ENCODE measurements at places on chromosomes 1 and 21.

DNA sequence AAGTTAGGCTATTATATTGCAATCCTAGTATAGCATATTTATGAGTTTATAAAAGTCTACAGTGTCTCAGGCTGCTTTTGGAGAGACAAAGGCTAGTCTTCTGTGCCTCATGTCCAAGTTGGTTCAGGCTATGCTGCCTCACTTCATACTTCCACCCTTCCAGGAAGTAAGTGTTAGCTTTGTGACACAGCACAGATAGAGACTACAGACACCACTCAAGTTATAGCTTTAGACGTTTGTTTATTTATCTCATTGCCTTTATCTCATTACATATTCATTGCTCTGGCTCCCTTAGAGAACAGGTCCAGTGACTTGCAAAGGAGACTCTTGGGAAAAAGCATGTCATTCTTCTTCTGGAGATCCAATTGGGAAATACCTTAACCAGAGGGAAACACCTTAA, 22.6 kb upstream of the GBP4 start:
- DNase-seq = no peak

DNA sequence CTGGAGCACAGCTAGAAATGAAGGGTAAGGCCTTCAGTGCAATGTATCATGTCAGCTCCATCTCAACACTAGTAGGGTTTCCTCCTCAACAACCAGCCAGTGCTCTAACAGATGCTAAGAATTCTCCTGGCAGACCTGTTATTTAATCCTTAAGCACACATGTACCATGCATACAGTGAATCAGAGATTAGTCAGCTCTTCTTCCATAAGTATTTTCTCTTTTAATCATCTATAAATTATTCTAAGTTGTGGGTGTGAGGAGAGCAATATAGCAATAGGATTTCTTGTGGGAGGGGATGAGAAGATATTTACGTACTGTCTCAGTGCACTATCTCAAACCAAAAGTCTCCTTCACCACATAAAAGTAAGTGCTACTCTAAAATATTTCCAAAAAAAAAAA, 95.3 kb downstream of the COP1 start:
- DNase-seq = no peak

GRCh38 chr1:227938911-227939790, 8.6 kb downstream of the WNT9A start:
- DNase-seq = no peak

- DNase-seq = no peak
These were observed 766.5 kb upstream of the B3GALT2 start for GRCh38 chr1:193952778-193953374.

DNA sequence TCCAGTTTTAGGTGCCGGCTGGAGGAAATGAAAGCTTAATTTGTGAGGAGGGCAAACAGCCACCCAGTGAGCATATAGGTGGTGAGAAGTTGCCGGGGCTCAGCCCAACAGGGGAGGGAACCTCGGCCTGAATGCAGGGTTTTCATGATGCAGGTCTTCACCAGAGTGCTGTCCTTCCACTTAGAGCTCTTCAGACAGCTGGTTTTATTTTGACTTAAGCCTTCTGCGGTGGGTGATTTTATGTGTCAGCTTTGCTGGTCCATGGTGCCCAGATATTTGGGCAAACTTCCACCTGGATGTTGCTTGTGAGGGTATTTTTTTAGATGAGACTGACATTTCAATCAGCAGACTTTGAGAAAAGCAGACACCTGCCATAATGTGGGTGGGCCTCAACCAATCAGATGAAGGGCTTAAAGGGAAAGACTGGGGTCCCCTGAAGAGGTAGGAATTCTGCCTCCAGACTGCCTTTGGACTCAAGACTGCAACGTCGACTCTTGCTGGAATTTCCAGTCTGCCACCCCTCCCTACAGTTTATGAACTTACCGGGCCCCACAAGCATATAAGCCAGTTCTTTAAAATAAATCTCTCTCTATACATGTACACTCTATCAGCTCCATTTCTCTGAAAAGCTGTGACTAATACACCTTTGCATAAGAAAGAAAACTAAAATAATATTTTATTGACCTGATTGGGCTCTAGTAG, 72.8 kb downstream of the RHOU start:
- no peak for DNase-seq

- DNase-seq = no peak
These were observed 21.7 kb upstream of the ZBTB21 start for GRCh38 chr21:42031816-42032215.

GRCh38 chr1:183165456-183165855, 20.6 kb upstream of the LAMC2 start:
- DNase-seq = no peak

DNA sequence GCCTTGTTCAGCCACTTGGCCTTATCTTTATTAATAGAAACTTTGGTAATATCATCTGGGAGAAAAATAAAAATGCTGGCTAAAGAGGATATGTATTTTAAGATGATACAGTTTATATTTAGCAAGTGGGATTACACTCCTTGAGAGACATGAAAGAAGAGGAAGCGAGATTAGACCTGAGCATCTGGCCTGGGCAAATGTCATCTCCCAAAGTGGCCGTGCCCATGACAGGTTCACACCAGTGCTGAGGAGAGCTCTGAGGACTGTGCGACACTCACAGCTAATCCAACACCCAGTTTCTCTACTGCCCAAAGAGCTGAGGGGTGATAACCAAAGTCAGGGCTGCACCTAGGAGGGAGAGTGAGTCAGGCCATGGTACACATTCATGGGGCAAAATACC, 121.7 kb upstream of the DUSP10 start:
- DNase-seq = no peak

DNA sequence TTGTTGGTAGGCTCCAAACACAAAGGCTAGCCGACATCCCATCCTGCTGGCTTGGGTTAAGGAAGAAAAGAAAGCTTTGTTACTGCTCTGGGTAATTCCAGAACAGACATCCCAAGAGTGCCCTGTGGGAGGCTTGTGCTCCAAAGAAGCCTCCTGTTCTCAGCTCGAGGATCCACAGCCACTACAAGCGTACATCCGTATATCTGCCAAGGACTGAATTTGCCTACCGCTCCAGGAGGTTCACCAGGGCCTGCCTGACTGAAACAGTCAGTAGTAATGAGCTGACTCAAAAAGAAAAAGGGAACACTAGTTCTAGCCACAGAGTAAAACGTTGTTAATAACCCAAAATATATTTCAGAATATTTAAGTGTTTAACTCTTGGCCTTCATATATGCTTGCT, 24.8 kb upstream of the MUTYH start:
- no peak for DNase-seq

DNA sequence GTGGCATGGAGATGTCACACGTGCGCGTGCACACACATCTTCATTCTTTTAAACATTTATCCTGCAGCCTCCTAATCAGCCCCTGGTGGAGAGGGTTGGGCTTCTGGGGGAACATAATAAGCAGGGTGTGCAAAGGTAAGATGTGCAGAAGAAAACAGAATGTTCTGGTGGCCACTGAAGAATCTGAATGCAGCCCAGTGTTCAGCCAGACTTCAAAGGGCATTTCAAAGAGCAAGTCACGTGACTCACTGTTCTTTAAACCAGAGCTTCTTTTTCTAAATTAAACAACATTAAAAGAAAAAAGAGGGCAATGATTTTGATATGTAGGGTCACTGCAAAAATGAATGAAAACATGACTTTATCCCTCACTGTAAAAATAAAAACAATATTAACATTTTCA, 89.8 kb downstream of the ABCA4 start:
- DNase-seq = no peak

DNA sequence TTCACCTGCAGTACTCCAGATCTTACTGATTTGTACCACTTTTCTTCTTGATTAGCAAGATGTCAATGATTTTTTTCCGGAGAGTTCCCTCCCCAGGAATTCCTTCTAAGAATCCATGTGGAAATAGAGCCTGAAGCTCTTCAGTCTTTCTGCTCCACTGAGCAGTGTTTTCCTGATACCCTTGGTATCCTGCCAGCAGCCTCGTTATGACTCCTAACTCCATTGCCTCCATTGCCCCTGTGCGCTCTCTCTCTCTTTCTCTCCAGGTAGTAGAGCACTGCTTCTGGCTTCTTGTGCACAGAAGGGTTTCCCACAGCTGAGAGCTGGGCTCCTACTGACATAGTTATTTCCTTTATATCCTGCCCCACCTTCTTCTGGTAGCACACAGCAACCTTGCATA, 12.2 kb downstream of the UBE2U start:
- no peak for DNase-seq

DNA sequence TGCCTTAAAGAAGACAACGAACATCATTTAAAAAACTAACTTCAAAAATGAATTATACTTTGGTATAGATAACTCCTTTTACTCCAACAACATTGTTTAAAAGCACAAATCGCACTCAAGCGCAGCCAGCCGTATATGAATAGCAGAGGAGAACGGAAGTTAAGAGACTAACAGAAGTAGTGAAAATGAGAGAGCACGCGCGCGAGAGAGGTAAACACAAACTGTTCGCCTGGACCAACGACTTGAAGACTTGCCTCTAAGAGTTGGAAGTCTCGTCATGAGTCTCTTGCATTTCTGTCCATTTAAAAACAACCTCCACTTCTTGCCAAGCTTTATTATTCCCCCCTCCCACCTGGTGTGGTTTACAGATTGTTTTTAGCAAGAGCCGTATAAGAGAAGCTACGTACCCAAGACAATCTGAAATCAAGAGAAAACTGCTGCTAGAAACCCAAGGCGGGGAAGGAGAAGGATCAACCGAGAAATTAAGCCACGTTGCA, 479 bp downstream of the SELENOF start:
- DNase-seq = no peak

- DNase-seq = no peak
These were observed 25.6 kb downstream of the PADI3 start for GRCh38 chr1:17274186-17275170.

DNA sequence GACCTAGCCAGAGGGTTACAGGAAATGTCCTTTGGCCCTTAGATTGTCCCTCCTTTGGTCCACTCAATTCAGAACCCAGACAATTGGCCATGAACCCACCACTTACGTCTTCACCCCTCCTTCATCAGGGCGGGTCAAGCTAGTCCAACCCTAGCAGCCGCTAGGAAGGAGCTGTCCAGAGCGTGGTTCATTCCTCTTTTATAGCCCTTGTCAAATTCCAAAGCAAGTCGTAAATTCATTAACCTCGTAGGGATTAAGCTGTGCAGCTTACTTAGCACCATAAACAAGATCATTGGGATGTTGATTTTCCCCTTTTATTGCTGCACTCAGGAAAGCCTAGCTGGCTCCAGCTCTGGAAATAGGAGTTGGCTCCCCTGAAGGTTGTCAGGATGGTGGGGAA, 90.1 kb downstream of the TMEM53 start:
- no peak for DNase-seq

GRCh38 chr1:214518361-214518760, 33.0 kb downstream of the PTPN14 start:
- DNase-seq = no peak

DNA sequence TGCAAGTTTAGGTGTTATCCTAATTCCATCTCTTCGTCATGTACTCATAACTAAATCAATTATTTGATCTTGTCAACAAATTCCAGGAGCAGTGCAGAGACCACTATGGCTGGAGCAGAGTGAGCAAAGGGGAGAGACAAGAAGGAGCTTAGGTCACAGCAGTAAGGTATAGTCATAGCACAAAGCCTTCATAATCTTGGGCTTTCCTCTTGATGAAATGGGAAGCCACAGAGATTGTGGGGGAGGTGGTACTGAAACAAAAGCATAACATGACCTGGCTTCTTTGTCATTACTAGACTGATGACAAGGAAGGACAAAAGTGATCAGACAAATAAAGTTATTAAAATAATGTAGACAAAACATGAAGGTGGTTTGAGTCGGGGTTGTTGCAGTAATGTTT, 60.1 kb upstream of the PTGS2 start:
- DNase-seq = no peak

DNA sequence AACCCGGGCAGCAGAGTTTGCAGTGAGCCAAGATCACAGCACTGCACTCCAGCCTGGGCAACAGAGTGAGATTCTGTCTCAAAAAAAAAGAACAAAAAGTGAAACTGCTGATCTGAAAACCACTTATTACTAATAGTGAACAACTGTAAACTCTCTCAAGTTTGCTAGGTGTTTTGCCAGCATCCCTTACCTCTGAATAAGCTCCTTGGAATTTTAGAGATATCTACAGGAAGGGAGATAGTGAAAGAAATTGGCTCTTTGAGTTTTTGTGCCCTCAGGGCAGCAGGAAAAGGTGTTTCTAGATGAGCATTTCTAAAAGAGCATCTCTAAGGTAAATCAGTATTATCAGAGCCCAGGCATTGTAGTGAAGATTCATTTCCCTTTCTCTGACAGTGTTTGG, 27.1 kb downstream of the PARK7 start:
- no peak for DNase-seq

- DNase-seq = no peak
These were observed at the start of gene LYST for GRCh38 chr1:235866205-235866912. TSS of gene LYST (minus strand) at chr1:235866906. CDS start at chr1:235830417, 36,489 bp downstream.

DNA sequence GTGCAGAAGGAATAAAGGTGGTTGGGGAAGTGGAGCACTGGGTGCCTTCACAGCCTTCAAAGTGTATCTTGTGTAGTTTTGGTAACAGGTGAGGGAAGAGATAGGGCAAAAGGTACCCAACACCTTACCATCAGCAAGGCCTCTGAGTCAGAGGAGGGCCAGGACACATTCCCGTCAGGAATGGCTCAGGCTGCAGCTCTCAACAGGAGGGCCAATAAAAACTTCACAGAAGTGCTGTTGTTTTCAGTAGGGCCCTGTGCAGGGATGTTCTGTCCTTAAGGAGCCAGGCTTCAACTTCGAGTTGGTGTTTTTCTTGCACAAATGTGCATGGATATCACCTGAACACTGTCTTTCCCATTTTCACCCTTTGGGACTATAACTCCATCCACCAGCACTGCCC, 333.4 kb downstream of the ASTN1 start:
- DNase-seq = no peak

DNA sequence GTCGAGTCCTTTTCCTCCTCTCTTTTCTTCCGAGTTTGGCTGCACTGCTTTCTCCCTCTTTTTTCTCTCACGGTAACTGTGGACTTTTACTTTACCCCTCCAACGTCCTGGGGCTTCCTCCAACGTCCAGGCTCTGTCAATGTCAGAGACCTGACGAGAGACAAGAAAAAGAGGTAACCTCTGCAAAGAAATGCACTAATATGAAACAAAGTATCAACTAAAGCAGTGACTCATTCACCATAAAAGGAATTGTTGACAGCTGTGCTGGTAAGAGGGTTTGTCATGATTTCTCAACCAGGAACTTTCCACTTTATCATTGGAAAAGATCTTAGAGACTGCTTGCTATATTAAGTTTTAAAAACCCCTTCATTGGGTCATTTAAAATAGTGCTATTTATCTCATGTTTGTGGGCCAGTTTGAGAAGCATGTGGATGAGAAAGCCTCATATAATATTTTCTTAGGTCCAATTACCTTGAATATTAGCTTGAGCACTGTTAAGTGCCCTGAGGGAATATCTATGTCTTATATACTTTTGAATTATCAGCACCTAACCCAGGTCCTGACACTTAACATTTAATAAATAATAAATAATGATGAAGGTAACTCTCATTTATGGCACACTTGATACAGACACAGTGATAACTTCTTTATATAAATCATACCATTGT, at the start of gene GBP2:
TSS of gene GBP2 (minus strand) at position 202 of the 668 bp plus-strand sequence. CDS start 4,148 bp downstream, outside the sequence.
- no peak for DNase-seq

DNA sequence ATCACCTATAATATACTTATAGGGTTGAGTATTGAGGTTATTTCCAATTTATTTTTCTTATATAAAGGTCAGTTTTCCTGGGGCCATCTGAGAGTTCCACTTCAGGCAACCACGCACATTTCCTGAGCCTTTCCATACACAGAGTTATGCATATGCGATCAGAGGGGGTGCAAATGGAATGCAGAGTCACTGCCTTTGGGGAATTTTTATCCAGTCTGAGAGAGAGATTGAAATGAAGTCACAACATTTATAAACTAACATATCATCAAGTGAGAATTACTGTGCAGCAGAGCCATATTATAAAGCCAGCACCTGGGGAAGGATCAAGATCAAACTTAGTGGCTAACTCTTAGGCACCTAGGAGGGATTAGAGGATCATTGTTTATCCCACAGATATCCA, 299.9 kb upstream of the PLXNA2 start:
- DNase-seq = no peak

Measured in esophagus squamous epithelium (tissue), 5 donors.